Right lobe of liver (tissue), 6 donors: ENCODE measurements at places on chromosomes 2 and 18. TPM values are rescaled to one million over a fixed set of nuclear protein-coding genes. Genes with fewer than 3 reads are reported as not detected.

The ALPG gene
- total RNA-seq = not detected

- H3K27ac ChIP-seq = peak overlapping the region; percentile 73
- peaks cover 4% of the 10 kb centered on the region for H3K36me3 ChIP-seq
- peak overlapping the region; percentile 68 for H3K4me3 ChIP-seq
Measured at GRCh38 chr2:216635171-216635570, 2.0 kb downstream of the IGFBP2 start.

The TRMT61B gene
- 6.4 TPM for total RNA-seq

The RNF152 gene
- total RNA-seq = 59.8 TPM

DNA sequence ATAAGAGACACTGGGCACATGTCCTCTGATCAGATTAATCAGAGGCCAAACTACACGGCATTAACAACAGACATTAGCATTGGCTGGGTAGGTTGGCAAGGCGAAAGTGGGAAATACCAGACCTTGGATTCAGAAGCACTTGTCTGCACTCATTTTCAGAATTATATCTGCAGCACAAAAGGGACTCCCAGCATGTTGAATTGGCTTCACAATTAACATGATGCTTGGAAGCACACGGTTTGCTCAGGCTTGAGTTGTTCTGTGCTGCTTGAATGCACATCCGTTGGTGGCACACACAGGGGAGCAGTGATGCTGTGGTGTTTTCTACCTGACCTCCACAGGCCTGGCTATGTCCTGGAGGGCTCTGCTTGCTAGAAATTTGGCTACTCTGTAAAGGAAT is 83.9 kb downstream of the ACTR3 start:
- no peak for DNase-seq
- no peaks in the 10 kb centered on the region for H3K4me1 ChIP-seq
- no peak overlapping the region for H3K4me3 ChIP-seq
- H3K27ac ChIP-seq = no peak overlapping the region
- H3K36me3 ChIP-seq = no peaks in the 10 kb centered on the region
- H3K27me3 ChIP-seq = no peaks in the 10 kb centered on the region

GRCh38 chr2:14015113-14015630 is 617.3 kb upstream of the LRATD1 start:
- H3K36me3 ChIP-seq = no peaks in the 10 kb centered on the region
- no peaks in the 10 kb centered on the region for H3K4me1 ChIP-seq
- no peaks in the 10 kb centered on the region for H3K27me3 ChIP-seq
- no peak overlapping the region for H3K27ac ChIP-seq
- DNase-seq = no peak

The ARHGEF33 gene
- total RNA-seq = not detected

The HJURP gene
- 0.72 TPM for total RNA-seq

- H3K27ac ChIP-seq = no peak overlapping the region
- no peaks in the 10 kb centered on the region for H3K4me1 ChIP-seq
- no peaks in the 10 kb centered on the region for H3K27me3 ChIP-seq
- DNase-seq = no peak
- no peak overlapping the region for H3K4me3 ChIP-seq
Measured at GRCh38 chr2:118584877-118585276, 262.6 kb downstream of the EN1 start.

The PARD3B gene
- 8.0 TPM for total RNA-seq

The AFTPH gene
- 24.4 TPM for total RNA-seq

GRCh38 chr2:235908826-235909225 is 259.4 kb downstream of the GBX2 start:
- H3K4me3 ChIP-seq = no peak overlapping the region
- no peaks in the 10 kb centered on the region for H3K36me3 ChIP-seq
- no peaks in the 10 kb centered on the region for H3K27me3 ChIP-seq
- no peaks in the 10 kb centered on the region for H3K4me1 ChIP-seq
- no peak for DNase-seq

The EVX2 gene
- not detected for total RNA-seq

DNA sequence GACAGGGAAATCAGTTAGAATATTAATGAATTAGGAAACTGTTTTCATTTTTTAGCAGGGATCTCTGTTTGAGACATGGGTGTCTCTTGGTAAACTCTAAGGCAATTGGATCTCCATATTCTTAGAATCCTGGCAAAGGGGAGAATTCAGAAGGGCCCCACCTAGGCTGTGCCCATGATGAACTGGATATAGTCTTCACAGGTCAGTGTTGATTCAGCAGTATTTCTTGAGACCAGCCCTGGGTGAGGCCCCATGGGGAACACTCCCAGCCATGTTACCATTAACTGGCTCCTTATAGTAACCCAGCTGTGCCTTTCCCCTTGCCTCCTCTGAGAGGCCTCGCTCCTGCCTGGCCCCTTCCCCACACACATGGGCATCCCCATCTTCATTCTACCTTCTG is 76.7 kb downstream of the TCF7L1 start:
- H3K4me3 ChIP-seq = no peak overlapping the region
- no peaks in the 10 kb centered on the region for H3K27me3 ChIP-seq
- H3K27ac ChIP-seq = no peak overlapping the region
- no peaks in the 10 kb centered on the region for H3K36me3 ChIP-seq
- no peak for DNase-seq

DNA sequence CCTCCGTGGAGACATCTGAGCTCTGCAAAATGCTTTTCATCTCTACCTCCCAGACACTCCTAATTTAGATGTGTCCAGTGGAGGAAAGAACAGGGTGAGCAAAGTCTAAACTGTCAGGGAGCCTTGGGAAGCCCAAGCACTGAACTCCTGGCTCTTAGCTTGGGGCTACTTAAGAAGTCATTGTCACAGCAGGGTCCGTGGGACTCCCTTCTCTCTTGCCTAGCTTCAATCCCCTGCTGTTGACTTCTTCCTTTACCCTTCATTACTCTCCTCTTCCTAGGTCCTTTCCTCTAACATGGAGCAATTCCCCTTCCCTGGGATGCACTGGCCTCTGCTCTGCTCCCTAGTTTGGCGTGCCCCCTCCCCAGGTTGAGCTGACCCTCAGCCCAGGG is 3.4 kb downstream of the OSR1 start:
- no peaks in the 10 kb centered on the region for H3K36me3 ChIP-seq
- no peak for DNase-seq
- H3K27ac ChIP-seq = no peak overlapping the region
- peaks cover 62% of the 10 kb centered on the region for H3K27me3 ChIP-seq
- H3K4me1 ChIP-seq = no peaks in the 10 kb centered on the region

DNA sequence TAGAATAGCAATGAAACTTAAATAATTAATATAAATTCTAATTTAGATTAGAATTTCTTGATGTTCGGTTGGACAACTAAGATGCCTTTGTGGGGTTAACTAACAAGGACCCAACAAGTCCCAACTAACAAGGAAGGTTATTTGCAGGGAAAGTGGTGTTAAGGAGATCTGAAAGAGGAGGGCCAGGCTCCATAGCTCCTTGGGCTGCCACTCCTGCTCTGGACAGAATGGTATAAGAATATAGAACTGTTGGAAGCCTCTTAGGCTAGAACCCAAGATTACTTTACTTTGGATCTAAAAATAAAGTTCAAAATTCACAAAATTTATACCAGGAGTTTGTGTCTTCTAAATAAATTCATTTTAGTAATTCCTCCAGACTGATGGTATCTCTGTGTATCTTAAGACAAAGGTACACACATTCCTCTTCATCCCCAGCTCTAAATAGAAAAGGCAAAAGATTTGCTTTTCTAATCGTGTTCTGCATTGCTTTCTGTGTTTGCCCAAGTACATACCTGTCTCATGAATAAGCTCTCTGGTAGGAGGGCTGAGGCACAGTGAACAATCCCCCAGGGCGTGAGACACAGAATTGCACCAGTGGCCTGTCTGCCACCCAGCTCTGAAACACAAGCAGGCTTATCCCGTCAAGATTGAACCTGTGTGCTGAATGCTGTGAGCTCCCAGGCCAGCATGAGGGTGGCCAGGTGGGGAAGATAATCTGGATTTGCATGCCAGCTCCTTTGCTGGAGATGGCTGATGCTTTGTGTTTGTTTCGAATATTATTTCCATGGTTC is 176.0 kb downstream of the ACKR3 start:
- H3K27me3 ChIP-seq = no peaks in the 10 kb centered on the region
- H3K4me3 ChIP-seq = no peak overlapping the region
- no peak for DNase-seq
- H3K4me1 ChIP-seq = no peaks in the 10 kb centered on the region

- DNase-seq = peak; percentile 69
- H3K36me3 ChIP-seq = no peaks in the 10 kb centered on the region
- peaks cover 60% of the 10 kb centered on the region for H3K4me1 ChIP-seq
Measured at GRCh38 chr2:38409156-38410102, 32.4 kb upstream of the ATL2 start.

DNA sequence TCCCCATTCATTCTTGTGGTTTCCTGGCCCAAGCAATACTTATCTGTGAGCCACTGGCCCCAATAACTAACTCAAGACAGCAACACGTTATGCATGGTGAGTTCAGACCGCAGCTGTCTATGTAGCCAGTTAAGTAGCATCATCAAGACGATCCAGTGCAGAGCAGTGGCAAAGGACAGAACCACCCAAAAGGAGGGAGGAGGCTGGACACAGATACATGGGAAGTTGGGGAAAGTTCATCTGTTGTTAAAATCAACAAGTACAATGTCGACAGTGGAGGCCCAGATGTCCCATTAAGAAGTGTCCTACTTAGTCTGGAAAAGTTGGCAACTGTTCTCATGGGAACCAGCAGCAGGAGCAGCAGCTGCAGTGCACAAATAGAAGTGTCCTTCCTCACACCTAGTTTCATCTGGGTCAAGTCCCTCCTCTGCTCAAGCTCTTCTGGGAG is 106.9 kb upstream of the THOC1 start:
- H3K27me3 ChIP-seq = no peaks in the 10 kb centered on the region
- H3K27ac ChIP-seq = no peak overlapping the region
- no peak overlapping the region for H3K4me3 ChIP-seq
- no peak for DNase-seq

The TGFA gene
- 4.3 TPM for total RNA-seq

DNA sequence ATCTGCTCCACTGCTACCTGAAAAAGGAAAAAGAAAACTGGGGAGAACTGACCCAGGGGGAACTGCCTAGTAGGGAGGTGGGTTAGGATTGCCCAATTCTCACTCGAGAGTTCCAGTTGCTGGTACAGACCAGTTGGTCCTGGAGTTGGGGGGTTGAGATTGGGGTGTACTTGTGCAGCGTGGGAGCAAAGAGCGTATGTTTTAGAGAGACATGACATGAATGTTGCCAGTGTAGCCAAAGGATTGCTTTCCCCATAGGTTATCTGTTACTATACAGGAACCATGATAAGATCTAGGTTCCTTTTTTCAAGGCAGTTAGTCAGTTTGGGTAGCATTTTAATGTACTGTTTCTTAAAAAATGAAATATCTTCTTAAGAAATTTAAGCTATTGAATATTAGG is 68.6 kb downstream of the APLF start:
- H3K27ac ChIP-seq = no peak overlapping the region
- no peaks in the 10 kb centered on the region for H3K4me1 ChIP-seq
- no peak for DNase-seq
- H3K36me3 ChIP-seq = no peaks in the 10 kb centered on the region
- no peaks in the 10 kb centered on the region for H3K27me3 ChIP-seq

DNA sequence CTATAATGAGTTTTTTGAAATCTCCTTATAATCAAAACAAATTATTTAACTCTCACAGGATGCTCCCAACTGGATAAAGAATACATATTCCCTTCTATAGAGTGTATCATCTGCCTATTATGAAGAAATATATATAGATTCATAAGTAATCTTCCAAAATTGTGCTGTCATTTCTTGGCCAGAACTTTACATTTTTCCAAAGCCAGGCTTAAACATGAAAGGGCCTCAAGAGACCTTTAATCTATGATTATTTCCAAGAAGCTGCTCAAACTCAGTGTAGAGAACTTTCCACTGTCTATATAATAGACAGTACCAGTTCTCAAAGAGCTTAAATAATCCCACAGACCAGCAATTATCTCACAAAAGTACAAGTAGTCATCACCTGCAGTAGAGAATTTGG is 211.0 kb downstream of the AKAIN1 start:
- no peaks in the 10 kb centered on the region for H3K4me1 ChIP-seq
- DNase-seq = no peak
- H3K4me3 ChIP-seq = no peak overlapping the region
- H3K27me3 ChIP-seq = no peaks in the 10 kb centered on the region
- no peak overlapping the region for H3K27ac ChIP-seq

The ASPRV1 gene
- 0.98 TPM for total RNA-seq

The LYG1 gene
- not detected for total RNA-seq

DNA sequence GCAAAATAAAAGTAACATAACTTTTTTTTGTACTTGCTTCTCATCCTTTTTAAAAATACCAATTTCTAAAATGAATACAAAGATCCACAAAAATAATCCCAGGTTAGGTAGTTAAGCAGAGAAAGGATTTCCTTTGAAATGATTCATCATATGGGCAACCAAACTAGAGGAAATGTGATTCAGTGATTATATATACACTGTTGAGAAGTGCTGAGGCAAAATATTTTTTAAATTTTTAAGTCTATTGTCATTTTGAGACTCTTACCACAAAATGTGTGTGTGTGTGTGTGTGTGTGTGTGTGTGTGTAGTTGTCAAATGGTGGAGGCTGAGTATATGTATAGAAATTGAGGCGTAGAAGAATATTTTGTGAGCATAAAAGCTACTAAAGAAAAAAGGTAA is 1075.3 kb downstream of the LRP1B start:
- H3K27me3 ChIP-seq = no peaks in the 10 kb centered on the region
- H3K4me1 ChIP-seq = no peaks in the 10 kb centered on the region

DNA sequence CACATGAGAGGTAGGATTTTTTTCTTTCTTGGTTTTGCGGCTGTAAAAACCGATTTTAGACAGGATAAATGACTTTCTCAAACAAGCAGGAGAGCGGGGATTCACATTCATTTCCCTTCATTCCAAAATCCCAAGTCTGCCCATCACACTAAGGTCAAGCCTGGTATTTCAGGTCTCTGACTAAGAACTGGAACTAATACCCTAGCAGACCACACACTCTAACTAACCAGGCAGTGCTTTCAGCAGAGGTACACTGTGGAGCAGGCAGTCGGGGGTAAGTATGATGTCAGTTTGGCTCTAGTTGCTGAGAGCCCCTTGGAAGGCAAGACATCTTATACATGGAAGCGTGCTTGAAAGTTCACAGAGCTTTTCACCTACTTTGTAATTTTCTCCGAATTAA is 128.1 kb upstream of the LHCGR start:
- no peaks in the 10 kb centered on the region for H3K4me1 ChIP-seq
- H3K36me3 ChIP-seq = no peaks in the 10 kb centered on the region
- H3K27ac ChIP-seq = no peak overlapping the region
- H3K4me3 ChIP-seq = no peak overlapping the region

The TUBB8B gene
- not detected for total RNA-seq

- H3K4me1 ChIP-seq = no peaks in the 10 kb centered on the region
- H3K27ac ChIP-seq = no peak overlapping the region
- no peak overlapping the region for H3K4me3 ChIP-seq
- no peaks in the 10 kb centered on the region for H3K36me3 ChIP-seq
- no peaks in the 10 kb centered on the region for H3K27me3 ChIP-seq
Measured at GRCh38 chr2:41488888-41489287, 558.9 kb upstream of the PKDCC start.
